COR-L47 (cell line): ENCODE measurements at places on chromosomes 4 and X.

DNA sequence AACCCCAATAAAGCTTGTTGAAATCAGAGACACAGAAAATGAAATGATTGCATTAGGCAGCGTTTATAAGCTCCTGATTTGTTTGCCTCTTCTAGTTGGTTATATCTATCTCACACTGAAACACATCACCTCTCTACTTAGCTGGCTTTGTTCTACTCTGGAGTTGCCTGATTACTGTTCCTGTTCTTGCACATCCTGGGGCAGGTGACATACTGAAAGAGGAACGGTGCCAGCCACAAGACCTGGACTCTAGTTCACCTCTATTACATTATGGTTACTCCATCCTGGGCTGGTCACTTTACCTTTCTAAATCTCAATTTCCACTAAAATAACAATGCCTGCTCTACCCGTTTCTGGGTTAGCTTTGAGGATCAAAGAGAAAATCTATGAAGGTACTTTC is 47.9 kb downstream of the TRIM2 start:
- DNase-seq = no peak

GRCh38 chr4:10079912-10080588 is 36.5 kb downstream of the WDR1 start:
- DNase-seq = no peak

DNA sequence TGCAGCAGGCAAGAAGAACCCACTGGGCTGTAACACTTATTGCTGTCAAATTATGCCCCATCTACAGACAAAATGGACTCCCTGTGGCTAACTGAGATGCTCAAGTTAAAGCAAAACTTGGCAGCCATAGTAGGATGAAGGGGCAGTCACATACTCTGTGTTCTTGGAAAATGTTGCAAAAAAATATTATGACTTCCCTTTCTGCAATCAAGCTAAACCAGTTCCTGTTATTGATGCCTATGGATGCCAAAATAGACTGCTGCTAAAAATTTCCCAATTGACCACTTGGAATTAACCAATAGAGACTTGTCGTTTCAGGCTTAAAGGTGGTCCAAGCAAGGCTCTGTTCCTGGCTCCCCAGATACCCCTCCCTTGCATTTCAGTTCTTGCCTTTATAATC is 49.5 kb downstream of the IQCM start:
- no peak for DNase-seq

GRCh38 chr4:158850800-158851644 is 82.2 kb downstream of the FNIP2 start:
- DNase-seq = no peak

GRCh38 chrX:15853586-15854079 is 980 bp downstream of the AP1S2 start:
- no peak for DNase-seq

DNA sequence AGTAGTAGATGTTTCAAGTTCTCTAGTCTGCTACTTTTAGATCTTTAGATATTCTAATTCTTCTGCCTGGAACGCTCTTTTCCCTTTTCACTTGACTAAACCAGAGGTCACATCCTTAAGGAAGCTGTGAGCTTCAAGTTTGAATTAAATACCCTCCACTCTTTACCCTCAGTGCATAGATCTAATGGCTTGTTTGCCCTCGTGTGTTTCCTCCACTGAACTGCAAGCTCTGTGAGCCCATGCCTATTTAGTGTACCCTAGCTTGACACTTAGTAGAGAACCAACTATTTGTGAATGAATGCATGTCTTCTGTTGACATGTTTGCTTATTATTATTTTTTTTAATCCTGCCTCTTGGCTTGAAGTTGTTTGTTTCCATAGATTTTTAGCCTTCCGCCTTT is 138.3 kb downstream of the PDE5A start:
- DNase-seq = no peak
